ENCODE measurements at places on chromosomes 16 and 17. TPM values are rescaled to one million over a fixed set of nuclear protein-coding genes. Genes with fewer than 3 reads are reported as not detected.

SLFN14 gene
- total RNA-seq, result not detected

OR4D1 gene
- not detected for total RNA-seq

NOS2 gene
- total RNA-seq, result 0.45 TPM

CEP95 gene
- total RNA-seq, result 12.9 TPM

CD300C gene
- not detected for total RNA-seq

SKAP1 gene
- 1.2 TPM for total RNA-seq

CLEC19A gene
- not detected for total RNA-seq

IRF8 gene
- 16.2 TPM for total RNA-seq

KCNH6 gene
- total RNA-seq, result not detected

PYDC1 gene
- not detected for total RNA-seq

ATP6V0D1 gene
- 102 TPM for total RNA-seq

ALOX15B gene
- total RNA-seq, result not detected

BLMH gene
- 11.1 TPM for total RNA-seq

HAPSTR1 gene
- 48.9 TPM for total RNA-seq

SHISA6 gene
- 0.29 TPM for total RNA-seq

GRCh38 chr16:87603684-87604633 lies 1.7 kb downstream of the JPH3 start:
- H3K27ac ChIP-seq, result no peak overlapping the region
- peaks cover 80% of the 10 kb centered on the region for H3K27me3 ChIP-seq
- H3K36me3 ChIP-seq, result no peaks in the 10 kb centered on the region

DNA sequence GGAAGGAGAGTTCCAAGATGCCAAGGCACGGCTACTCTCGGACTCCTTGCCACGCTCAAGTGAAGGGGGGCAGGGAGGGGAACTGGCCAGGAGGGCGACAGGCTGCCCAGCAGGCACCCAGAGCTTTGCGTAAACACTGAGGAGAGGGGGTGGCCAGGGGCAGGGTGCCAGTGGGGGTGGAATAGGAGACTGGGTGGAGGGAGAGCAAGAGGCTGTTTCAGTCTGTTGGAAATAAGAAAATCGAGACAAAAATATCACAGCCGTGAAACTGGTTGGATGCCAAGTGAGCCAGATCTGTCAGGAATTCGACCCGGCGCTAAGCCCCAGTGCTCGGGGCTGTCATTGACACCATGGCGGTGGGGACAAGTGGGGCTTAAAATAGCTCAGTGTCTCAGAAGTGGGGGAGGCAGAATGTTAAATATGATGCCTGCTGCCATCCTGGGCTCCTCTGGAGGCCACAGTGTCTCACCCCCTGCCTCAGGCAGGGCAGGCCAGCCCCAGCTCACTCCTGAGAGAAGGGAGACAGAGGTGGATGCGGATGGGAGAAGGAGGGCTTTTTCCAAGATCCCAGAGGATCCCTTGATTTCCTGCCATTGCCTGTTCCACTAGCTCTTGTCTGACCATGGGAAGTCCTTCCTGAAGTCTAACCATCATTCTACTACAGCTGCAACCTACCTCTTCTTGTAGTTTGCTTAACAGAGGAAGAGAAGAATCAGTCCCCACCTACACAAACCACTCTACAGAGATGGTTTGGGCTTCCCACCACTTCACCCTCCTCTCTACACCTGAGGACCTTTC lies 9.5 kb downstream of the PNMT start:
- peak overlapping the region; percentile 87 for H3K27ac ChIP-seq
- H3K4me1 ChIP-seq, result peaks cover 43% of the 10 kb centered on the region
- no peak overlapping the region for H3K4me3 ChIP-seq
- peaks cover 6% of the 10 kb centered on the region for H3K36me3 ChIP-seq
- peak; percentile 81 for DNase-seq

DNA sequence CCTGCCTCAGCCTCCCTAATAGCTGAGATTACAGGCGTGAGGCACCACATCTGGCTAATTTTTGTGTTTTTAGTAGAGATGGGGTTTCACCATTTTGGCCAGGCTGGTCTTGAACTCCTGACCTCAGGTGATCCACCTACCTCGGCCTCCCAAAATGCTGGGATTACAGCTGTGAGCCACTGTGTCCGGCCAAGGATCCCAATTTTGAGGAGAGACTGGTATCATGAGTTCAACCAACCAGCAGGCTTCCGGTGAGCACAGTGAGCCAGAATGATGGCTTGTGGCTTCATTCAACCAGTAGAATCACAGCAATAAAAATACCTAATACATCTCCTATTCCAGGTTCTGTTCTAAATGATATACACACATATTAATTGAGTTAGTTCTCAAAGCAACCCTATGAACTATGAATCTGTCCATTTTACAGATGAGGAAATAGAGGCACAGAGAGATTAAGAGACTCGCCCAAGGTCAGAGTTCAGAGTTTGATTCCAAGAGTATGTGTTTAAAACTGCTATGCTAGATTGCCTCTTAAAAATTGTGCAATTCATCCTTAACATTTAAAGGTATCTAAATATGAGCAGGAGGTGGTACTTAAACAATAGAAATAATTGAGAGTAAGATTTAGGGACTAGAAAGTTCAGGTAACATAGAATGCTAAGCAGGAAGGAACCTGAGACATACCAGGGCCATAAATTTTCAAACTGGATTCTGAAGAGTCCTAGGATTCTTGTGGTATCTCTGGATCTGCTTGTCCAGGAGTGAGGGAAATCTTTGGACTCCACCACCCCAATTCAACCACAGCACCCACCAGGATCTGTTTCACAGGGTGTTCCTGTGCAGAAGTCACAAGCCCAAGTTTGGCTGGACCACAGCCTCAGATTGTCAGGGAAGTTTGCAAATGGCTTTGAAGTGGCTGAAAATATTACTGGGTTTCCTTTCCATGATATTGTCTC lies 25.1 kb downstream of the CCDC42 start:
- no peaks in the 10 kb centered on the region for H3K4me1 ChIP-seq
- no peak overlapping the region for H3K27ac ChIP-seq
- H3K36me3 ChIP-seq, result no peaks in the 10 kb centered on the region

- H3K27ac ChIP-seq, result no peak overlapping the region
- no peak overlapping the region for H3K4me3 ChIP-seq
- DNase-seq, result no peak
- no peaks in the 10 kb centered on the region for H3K36me3 ChIP-seq
- no peaks in the 10 kb centered on the region for H3K27me3 ChIP-seq
Observed at GRCh38 chr16:17237350-17237944, 233.3 kb downstream of the XYLT1 start.

- no peak for DNase-seq
- no peaks in the 10 kb centered on the region for H3K27me3 ChIP-seq
- H3K27ac ChIP-seq, result no peak overlapping the region
- H3K4me1 ChIP-seq, result no peaks in the 10 kb centered on the region
Observed at GRCh38 chr16:87701078-87701460, 64.7 kb downstream of the KLHDC4 start.

GRCh38 chr16:89261691-89262563 lies 44.4 kb downstream of the ZNF778 start:
- peaks cover 6% of the 10 kb centered on the region for H3K36me3 ChIP-seq
- H3K4me1 ChIP-seq, result peaks cover 7% of the 10 kb centered on the region
- no peak for DNase-seq
- H3K27me3 ChIP-seq, result no peaks in the 10 kb centered on the region
- no peak overlapping the region for H3K27ac ChIP-seq

- no peak overlapping the region for H3K27ac ChIP-seq
- no peaks in the 10 kb centered on the region for H3K4me1 ChIP-seq
- H3K27me3 ChIP-seq, result no peaks in the 10 kb centered on the region
- H3K4me3 ChIP-seq, result no peak overlapping the region
- DNase-seq, result no peak
Observed at GRCh38 chr16:73319737-73320136, 271.8 kb upstream of the ZFHX3 start.

DNA sequence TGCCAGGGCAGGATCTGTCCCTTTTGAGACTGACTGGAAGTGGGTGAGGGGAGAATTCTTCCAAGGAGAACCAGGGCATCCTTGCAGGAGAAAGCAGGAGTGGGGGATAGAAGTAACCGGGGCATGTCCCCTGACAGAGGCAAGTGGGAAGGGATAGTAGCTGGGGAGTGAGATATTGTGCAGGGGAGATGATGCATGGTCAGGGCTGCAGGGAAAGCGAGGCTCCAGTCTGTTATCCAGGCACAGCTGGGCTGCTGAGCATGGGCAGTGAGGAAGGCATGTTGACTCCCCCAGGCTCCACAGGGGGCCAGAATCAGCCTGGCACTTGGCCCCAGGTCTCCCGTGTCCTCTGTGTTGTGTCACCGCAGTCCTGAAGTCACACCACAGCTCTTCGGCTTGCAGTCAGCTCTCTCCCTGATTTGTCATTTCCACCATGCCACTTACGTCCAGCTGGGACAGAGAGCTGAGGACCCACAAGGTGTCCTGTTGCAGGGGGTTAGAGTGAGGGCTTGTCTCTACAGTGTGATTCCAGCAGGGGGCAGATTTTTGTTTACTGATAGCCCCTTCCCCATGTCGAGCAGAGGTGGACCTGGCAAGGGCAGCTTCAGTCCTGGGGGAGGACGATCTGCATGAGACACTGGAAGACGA lies 40.9 kb downstream of the B9D1 start:
- peaks cover 7% of the 10 kb centered on the region for H3K36me3 ChIP-seq
- H3K4me3 ChIP-seq, result no peak overlapping the region
- no peaks in the 10 kb centered on the region for H3K27me3 ChIP-seq
- H3K4me1 ChIP-seq, result peaks cover 15% of the 10 kb centered on the region
- no peak for DNase-seq

- DNase-seq, result no peak
- H3K36me3 ChIP-seq, result no peaks in the 10 kb centered on the region
- peak overlapping the region; percentile 91 for H3K27ac ChIP-seq
- peaks cover 17% of the 10 kb centered on the region for H3K4me1 ChIP-seq
- no peaks in the 10 kb centered on the region for H3K27me3 ChIP-seq
Observed at GRCh38 chr16:69566981-69567680, 1.4 kb downstream of the NFAT5 start.

GRCh38 chr17:46180892-46181274 lies 12.3 kb downstream of the KANSL1 start:
- no peaks in the 10 kb centered on the region for H3K36me3 ChIP-seq
- DNase-seq, result no peak
- H3K27ac ChIP-seq, result no peak overlapping the region
- peaks cover 65% of the 10 kb centered on the region for H3K4me1 ChIP-seq
- H3K27me3 ChIP-seq, result no peaks in the 10 kb centered on the region

GRCh38 chr16:2809149-2809760 lies 7.8 kb upstream of the PRSS21 start:
- no peaks in the 10 kb centered on the region for H3K4me1 ChIP-seq
- no peak overlapping the region for H3K4me3 ChIP-seq
- no peak overlapping the region for H3K27ac ChIP-seq
- H3K36me3 ChIP-seq, result no peaks in the 10 kb centered on the region
- no peaks in the 10 kb centered on the region for H3K27me3 ChIP-seq
- no peak for DNase-seq

- H3K27me3 ChIP-seq, result no peaks in the 10 kb centered on the region
- DNase-seq, result no peak
- no peak overlapping the region for H3K4me3 ChIP-seq
- no peak overlapping the region for H3K27ac ChIP-seq
Observed at GRCh38 chr16:56836410-56837230, 28.4 kb upstream of the SLC12A3 start.

DNA sequence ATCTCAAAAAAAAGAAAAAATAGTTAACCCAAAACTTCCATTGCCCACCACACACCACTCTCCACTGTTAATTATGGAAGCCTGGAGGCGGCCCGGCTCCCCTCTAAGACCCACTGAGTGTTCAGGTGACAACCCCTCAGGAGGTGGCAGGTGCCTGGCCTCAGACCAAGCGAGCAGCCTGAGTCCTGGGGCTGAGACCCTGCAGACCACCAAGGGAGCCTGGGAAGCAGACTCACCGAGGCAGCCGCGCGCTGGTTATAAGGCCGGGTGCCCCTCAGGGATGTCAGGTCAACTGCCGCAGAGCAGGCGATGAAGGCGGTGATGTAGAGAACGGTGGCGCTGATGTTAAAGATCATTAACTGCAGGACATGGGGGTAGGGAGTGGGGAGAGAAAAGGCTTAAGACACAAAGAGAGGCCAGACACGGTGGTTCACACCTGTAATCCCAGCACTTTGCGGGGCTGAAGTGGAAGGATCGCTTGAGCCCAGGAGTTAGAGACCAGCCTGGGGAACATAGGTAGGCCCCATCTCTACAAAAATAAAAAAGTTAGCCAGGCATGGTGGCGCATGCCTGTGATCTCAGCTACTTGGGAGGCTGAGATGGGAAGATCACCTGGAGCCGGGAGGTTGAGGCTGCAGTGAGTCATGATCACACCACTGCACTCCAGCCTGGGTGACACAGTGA lies 13.3 kb downstream of the ARL2BP start:
- peaks cover under 1% of the 10 kb centered on the region for H3K36me3 ChIP-seq
- no peaks in the 10 kb centered on the region for H3K27me3 ChIP-seq
- H3K27ac ChIP-seq, result no peak overlapping the region
- H3K4me3 ChIP-seq, result no peak overlapping the region
- H3K4me1 ChIP-seq, result no peaks in the 10 kb centered on the region
- peak; percentile 9 for DNase-seq

DNA sequence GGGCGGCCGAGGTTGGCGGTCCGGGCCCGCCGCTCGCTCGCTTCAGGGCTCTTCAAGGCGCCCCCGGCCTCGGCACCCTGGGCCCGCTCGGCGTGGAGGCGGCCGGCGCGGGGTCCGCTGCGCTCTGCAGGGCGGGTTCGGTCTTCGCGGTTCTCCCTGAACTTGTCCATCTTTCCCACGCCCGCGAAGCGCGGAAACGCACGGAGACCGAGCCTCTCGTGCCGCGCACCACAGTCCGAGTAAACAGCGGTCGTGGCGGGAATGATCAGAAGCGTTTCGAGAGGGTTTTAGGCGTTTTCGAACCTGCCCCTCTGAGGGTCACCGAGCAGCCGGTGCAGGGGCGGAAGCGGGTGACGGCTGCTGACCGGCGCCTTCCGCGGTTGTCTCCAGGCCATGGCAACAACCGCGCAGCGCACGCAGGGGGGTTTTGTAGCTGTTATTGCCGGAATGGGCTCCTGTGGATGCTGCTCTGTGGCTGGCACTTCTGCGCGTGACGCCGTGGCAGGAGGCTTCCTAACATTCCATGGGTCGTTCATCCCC lies 414 bp downstream of the NARF start:
- H3K27ac ChIP-seq, result peak overlapping the region; percentile 100
- no peaks in the 10 kb centered on the region for H3K27me3 ChIP-seq

- no peak for DNase-seq
- H3K27ac ChIP-seq, result no peak overlapping the region
- H3K4me1 ChIP-seq, result no peaks in the 10 kb centered on the region
- H3K4me3 ChIP-seq, result no peak overlapping the region
Observed at GRCh38 chr17:18905226-18905625, 46.7 kb upstream of the SLC5A10 start.

DNA sequence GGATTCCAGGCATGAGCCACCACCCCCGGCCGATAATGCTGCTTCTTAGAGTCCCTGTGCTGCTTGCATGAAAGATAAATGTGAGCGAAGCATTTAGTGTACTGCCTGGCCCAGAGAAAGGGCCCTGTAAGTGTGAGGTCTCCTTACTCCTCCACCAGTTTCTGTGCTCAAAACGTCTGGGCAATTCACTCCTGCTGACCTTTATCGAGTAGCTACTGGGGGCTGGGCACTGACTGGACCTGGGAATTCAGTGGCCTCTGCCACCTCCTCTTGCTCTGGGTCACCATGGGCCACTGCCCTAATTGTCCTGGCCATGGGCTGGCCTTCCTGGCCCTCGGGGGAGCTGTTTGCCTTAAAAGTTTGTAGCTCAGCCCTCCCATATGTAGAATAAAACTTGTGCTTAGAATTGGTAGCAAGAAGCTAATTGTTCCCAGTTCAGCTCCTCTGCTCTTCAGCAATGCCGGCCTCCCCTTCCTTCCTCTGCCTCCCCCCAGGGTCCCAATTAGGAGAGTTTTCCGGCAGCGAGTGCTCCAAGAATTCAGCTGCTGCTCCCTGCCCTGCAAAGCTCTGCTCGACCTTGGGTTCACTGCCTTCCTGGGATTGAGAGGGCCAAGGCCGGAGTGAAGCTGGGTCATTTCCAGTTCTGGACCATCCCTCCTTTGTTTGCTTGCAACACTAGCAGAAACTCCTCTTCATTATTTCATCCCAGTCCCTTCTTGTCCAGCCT lies 98.9 kb upstream of the CDC42EP4 start:
- no peaks in the 10 kb centered on the region for H3K27me3 ChIP-seq
- no peak for DNase-seq
- H3K27ac ChIP-seq, result peak overlapping the region; percentile 69
- H3K4me3 ChIP-seq, result no peak overlapping the region
- H3K36me3 ChIP-seq, result no peaks in the 10 kb centered on the region
